ENCODE measurements at places on chromosomes 7 and 10.

DNA sequence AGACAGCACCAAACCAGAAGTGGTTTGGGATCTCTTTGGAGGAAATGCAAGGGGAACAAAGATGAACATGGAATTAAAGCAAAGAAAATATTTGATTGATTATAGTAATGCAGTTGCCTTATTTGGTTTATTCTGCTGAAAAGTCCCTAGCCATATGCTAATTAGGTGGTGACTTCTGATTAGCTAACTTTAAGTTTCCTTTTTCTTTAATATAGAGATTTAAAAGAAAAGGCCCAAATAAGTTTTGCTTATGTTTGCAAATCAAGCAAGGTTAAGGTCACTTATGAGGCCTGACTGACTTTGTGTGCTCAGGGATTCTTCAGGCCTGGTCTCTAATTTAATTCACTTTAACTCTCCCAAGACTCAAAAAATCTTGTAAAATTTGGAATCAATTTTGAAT lies 6.2 kb upstream of the ANKRD22 start:
- DNase-seq, result no peak

DNA sequence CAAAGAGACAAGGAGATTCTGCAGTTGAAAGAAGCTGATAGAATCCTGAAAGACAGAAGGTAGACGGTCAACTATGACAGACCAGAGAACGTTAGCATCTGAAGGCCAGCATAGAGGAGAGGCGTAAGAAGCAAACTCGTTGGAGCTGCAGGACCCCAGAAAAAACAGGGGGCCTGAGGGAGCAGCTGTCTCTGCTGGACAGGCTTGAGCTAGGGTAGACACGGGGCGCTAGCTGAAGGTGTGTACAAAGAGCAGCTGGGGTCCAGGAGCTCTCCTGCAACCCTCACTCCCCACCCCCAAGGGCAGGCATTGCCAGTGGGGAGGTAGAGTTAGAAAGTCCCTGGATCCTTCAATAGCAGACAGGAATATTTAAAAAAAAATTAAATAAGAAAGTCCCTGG lies 14.6 kb upstream of the GDI2 start:
- DNase-seq, result no peak

DNA sequence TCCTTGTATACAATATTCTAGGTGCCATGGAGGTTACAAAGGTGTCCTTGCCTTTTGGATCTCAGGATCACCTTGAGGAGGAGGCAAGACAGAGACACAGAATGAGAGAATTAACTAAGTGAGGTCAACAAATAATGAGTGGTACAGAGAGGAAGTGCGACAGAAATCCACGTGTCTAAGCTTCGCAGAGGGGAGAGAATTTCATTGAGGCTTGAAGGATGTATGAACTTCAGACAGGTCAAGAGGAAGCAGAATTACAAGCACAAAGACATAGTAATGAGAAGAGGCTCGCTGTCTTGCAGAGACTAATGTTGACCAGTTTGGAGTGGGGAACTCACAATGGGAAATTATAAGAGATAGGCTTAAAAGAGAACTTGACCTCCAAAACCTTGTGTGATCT lies 308.7 kb downstream of the FRMD4A start:
- no peak for DNase-seq

- no peak for DNase-seq
These were observed 24.9 kb downstream of the INSIG1 start for GRCh38 chr7:155322530-155322929.

GRCh38 chr7:17745610-17746009 lies 194.7 kb downstream of the SNX13 start:
- DNase-seq, result no peak

DNA sequence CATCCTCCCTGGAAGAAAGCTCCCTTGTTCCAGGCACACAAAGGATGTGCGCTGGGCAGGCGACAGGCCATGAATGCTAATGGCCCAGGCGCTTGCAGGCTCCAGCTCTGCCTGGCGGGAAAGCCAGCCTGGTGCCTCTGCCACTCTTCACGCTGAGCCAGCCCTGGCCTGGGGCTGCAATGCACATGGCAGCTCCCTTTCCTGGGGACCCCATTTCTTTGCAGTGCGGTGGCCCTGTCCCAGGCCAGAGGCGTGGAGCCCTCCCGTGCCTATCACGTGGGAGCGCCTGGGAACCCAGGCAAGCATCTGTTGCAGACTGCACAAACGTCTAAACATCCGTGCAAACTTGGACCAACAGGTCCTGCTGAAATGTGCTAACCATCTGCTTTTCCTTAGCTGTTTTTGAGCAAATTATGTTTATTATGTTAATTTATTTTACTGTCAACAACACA lies 152.1 kb upstream of the LYZL2 start:
- no peak for DNase-seq

DNA sequence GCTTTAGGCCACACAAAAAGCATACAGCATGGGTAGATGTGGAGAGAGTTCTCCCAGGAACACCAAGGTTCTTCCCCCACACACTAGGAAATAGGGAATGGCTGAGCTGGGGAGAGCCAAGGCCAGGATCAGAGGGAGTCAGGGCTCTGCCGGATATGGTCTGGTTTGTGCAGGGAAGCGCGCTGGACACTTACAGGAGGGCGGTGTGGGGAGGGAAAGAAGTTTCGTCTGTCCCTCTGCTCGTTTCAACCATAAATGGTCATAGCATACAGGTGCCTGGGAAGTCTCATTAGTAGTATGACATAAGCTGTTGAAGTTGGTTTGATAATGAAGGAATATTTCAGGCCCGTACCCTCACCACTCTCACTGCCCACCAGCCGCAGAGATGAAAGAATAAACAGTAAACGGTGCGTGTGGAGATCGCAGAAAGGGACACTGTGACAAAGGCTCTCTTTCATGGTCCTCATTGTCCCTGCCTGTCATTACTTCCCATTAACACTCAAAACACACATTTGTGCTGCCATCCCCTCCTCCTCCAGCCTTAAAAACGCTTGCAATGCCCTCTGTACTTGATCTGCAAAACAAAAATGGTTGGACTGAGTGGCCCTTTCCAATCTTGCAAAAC lies 207.2 kb downstream of the CELF2 start:
- no peak for DNase-seq

- no peak for DNase-seq
These were observed 4.4 kb upstream of the IRF5 start for GRCh38 chr7:128933180-128933891.

GRCh38 chr10:69202332-69202731 lies 17.8 kb upstream of the HKDC1 start:
- DNase-seq, result no peak

GRCh38 chr10:113199459-113199858 lies 249.4 kb downstream of the TCF7L2 start:
- DNase-seq, result peak; percentile 79

GRCh38 chr7:37510043-37510634 lies 61.5 kb upstream of the ELMO1 start:
- no peak for DNase-seq

DNA sequence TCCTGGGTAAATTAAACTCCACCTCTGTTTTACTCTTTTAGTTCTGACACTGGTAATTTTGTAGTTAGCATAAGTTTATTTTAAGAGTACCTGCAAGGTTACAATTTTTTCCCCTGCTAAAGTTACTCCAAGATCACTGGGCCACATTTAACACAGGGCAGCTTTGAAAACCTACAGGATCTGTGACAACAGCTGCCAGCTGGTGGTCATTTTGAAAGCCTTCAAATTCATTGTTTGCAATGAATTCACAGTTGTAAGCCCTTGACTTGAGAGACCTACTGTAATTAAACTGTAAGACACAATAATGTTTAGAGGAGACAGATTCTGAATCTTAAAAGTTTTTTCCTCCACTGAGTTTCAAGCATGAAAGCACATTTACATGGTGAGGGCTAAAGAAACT lies 129.6 kb downstream of the CNOT4 start:
- DNase-seq, result no peak

- no peak for DNase-seq
These were observed 19.9 kb downstream of the MACC1 start for GRCh38 chr7:20197125-20197748.

GRCh38 chr10:43849551-43849950 lies 200.9 kb upstream of the ZNF32 start:
- no peak for DNase-seq

DNA sequence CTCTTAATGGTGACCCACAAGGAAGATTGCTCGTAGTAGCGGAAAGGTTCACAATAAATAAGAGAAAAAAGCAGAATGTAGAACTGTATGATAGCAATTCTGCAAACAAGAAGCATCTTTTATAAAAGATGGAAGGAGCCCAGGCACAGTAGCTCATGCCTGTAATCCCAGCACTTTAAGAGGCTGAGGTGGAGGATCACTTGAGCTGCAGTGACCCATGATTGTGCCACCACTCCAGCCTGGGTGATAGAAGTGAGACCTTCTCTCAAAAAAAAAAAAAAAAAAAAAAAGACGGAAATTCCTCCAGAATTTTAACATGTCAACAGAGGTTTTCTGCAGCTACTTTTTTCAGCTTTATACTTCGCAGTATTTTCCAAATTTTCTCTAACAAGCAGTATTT lies 13.2 kb downstream of the GATAD1 start:
- DNase-seq, result no peak

DNA sequence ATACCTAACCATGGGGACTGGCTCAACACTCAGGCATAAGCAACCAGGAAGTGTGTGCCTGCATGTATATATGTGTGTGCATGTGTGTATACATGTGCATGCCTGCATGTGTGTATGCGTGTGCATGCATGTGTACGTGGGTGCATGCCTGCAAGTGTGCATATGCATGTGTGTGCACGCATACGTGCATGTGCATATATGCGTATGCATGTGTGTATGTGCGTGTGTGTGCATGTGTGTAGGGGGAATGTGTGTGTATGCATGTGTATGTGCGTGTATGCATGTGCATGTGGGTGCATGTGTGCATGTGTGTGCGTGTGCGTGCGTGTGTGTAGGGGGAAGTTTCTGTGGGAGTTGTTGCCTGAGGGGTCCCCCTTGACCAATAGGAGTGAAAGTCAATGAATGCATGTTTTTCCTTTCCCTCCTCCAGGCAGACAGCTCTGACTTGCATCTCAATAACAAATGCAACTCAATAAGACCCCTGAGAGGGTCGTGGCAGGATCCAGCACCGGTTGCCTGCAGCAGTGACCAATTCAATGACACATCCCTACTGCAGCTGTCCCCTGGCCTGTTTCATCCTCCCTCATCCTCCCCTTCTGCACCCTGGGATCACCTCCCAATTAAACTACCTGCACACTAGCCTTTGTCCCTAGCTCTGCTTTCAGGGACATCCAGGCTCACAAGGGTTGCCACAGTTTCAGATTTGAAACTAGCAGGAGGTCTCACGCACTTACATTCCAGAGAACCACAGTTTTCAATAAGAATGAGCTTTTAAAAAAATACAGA lies 27.0 kb upstream of the FZD8 start:
- DNase-seq, result no peak

GRCh38 chr10:132884041-132884440 lies 58.3 kb downstream of the CFAP46 start:
- no peak for DNase-seq

GRCh38 chr7:84624527-84624926 lies 429.9 kb upstream of the SEMA3A start:
- no peak for DNase-seq

DNA sequence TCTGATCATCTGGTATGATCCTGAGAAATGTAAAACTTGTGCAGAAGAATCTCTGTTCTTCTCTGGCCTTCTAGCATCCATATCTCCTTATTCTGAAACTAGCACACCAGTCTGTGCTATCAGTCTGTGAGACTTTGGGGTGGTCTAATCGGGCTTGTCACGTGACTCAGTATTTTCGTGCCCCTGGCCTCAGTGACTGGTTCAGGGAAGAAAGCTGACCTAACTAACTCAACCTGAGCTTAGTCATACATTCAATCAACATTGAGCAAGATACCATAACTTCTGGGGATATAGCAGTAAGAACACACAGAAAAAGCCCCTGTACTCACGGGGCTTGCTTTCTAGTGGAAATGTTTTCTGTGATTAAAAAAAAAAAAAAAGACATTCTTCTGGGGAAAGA lies 109.3 kb downstream of the DKK1 start:
- DNase-seq, result no peak

- peak; percentile 6 for DNase-seq
These were observed 168.4 kb downstream of the SORCS3 start for GRCh38 chr10:104809288-104810090.

DNA sequence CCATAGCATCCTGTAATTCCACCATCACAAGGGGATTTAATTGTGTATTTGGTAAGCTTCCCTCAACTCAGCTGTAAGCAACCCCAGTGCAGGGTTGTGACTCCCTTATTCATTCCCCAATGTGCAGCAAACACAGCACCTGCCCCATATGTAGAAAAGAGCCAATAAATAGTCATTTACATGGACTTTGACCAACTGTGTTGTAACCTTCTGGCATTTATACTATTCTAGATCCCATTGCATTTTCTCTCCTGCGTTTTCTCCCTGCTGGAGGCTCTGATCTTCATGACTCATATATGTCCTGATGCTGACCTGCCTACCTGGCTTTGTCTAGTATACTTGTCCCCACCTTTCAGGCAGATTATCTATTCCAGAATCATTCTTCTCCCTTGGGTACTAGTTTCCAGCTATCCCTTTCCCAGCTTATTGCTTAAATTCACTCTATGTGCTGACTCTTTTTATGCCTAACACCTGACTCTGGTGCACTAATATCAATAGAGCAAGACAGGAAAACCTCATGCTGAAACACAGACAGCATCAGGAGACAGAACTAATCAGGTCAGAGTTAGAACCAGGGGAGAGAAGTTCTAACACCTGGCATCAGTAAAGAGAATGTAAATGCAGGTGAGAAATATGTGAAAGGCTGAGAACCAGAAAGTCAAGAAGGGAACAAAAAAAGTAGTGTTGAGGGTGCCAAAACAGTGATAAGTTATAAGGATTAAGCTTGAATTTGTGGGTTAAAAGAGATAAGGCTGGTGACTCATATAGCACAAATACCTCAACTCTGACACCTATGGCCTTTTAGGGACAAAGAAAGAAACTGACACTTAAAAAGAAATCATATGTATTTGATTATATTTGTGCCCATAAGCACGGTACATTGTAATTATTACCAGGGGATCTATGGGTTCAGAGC lies 402.7 kb downstream of the IPMK start:
- DNase-seq, result no peak

DNA sequence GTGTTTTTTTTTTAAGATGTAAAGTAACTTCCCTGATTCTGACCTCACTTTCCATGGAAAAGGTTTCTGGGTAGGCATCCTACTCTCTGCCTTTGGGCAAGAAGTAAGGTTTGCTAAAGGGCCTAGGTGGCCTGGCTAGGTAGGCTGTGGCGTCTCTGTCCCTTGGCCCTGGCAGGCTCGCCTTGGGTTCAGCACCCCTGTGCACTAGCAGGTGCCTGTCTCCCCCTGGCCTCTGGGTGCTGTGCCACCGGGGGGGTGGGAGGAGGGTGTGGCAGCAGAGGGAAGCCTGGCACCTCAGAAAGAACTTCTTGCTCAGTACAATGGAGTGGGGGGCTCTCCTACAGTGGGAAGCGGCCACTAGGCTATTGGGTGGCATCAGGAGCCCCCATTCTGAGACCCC lies 14.0 kb downstream of the TECPR1 start:
- no peak for DNase-seq

DNA sequence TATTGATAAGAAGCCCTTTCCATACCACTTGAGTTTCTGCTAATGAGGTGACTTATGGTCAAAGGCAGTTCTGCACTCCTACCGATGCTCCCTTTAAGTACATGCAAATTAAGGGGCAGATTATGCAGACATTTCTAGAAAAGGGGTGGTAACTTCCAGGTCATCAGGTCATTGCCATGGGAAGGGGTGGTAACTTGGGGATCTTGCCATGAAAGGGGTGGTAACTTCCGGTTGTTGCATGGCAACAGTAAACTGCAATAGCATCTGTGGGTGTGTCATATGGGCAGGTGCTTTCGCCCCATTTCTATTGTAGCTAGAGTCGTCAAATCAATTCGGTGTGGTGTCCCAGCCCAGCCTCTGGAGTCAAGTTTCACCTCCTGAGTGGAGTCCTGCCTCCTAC lies 150.9 kb downstream of the UBE2H start:
- no peak for DNase-seq
